Activated CD4-positive, alpha-beta T cell treated with anti-CD3 and anti-CD28 coated beads, Interleukin-2, amount 50 U/mL, for 16 hours (primary cell): ENCODE measurements at places on chromosomes 7 and 10.

- no peak for DNase-seq
Measured at GRCh38 chr7:82755705-82756551, 312.4 kb upstream of the CACNA2D1 start.

- DNase-seq: no peak
Measured at GRCh38 chr7:70415179-70415972, 716.6 kb upstream of the GALNT17 start.

DNA sequence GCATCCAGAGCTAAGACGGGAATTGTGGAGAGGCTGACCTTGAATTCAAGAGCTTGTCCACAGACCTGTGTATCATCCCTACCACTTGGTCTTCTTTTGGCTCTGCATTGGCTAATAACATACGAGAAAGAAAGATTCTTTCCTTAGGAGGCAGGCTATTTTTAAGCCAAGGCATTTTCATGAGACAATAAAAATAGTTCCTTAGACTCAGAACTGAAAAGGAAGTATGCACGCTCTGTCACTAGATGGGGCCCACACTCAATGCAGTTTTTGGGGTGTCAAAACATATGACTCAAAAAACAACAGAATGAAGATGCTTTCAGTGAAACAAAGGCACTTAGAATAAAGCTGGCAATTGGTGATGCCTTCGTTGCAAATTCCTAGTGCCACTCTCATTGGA lies 265.9 kb upstream of the DGKB start:
- no peak for DNase-seq

GRCh38 chr10:75355706-75356105 lies 45.9 kb downstream of the ZNF503 start:
- DNase-seq: no peak

DNA sequence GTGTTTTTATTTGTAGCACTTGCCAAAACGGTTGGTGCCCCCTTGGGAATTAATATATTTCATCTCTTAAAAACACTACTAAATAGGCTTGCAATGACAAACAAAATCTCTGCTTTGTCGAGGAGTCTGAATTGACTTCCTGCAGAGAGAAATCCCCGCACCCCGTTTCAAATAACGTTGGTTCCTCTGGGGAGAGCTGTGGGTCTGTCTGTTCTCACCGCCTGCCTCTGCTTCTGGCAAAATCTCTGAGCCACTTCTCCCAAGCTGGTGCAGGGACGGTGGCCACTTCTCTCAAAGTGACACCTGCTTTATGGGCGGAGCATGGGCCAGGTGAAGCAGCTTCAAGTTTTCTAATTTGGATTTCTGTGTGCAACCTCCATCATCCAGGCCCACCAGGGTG lies 186.3 kb upstream of the ADARB2 start:
- no peak for DNase-seq

GRCh38 chr10:102449321-102450123 lies 1.8 kb downstream of the C10orf95 start:
- DNase-seq: peak; percentile 90

DNA sequence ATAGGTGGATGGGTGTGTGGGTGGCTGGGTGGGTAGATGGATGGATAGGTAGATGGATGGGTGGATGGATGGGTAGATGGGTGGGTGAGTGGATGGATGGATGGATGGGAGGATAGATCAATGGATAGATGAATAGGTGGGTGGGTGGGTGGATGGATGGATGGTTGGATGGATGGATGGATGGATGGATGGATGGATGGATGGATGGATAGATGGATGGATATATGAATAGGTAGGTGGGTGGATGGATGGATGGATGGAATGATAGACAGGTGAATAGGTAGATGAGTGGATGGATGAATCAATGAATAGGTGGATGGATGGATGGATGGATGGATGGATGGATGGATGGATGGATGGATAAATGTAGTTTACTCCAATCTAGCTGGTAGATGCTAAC lies 52.7 kb downstream of the FRMPD2 start:
- no peak for DNase-seq

DNA sequence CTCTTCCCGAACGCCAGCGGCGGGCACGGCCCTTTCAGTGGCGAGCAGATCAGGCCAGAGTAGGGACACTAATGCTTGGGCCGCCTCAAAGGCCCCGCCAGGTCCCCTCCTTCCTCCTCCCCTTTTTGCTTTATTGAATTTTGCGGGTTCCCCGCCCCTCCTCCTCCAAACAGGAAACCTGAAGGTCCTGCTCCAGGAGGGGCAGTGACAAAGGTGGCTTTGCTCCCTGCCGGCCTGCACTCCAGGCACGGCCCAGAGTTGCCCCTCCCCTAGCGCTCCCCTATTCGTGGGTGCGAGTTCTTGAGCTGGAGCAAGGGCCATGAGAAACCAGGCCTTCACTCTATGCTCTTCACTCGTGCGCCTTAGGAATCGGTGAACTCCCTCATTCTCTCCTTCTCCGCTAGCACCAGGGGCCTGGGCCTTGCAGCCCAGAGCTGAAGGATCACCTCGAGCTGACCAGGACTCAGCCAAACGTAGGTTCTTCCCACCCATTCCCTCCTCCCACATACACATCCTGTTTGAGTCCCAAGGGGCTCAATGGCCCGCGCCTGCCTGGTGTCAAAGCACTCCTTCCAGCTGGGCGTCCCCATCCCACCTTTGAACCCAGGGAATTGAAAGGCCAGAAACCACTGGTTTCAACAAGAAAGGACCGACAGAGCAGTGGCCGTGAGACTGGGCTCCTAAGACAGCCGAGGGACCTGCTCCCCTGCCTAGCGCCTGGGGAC lies 619 bp upstream of the HOXA6 start:
- no peak for DNase-seq
